Smooth muscle cell of the brain vasculature (primary cell): ENCODE measurements at places on chromosomes 1 and 21.

GRCh38 chr1:206419783-206420182 is 50.5 kb upstream of the IKBKE start:
- no peak for DNase-seq

GRCh38 chr1:45666836-45667235 is 19.5 kb downstream of the GPBP1L1 start:
- no peak for DNase-seq

DNA sequence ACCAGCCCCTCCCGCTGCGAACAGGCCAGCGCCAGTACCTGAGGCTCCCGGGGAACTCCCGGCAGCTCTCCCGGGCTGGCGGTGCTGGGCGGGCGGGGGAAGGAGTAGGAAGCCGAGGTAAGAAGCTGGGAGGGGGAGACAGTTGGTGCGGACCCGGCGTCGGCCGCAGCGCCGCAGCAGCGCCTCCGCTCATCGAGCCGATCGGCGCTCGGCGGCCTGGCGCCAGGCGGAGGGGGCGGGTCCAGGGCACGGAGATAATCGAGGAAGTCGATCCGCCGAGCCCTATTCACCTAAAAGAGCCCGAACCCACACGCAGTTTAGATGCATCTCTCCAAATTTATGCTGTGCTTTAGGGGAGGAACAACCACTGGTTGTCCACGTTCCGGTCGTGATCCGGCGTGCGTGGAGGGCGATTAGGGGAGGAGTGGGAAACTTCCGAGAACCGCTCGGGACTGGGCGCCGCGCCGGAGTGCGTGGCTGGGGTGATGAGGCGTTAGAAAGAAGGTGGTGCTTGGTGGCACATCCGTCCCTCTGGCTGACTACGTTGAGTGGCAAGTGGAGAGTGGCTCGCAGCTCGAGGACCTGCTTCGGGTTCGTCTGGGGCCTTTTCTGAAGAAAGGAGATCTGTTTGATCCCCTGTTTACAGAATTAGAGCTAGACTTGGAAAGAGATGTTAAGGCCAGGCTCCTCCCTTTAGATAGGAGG is at the start of gene VAMP4:
TSS of gene VAMP4 (minus strand) at position 194 of the 705 bp plus-strand sequence. CDS start 3,651 bp downstream, outside the sequence.
- DNase-seq, result peak; percentile 59

DNA sequence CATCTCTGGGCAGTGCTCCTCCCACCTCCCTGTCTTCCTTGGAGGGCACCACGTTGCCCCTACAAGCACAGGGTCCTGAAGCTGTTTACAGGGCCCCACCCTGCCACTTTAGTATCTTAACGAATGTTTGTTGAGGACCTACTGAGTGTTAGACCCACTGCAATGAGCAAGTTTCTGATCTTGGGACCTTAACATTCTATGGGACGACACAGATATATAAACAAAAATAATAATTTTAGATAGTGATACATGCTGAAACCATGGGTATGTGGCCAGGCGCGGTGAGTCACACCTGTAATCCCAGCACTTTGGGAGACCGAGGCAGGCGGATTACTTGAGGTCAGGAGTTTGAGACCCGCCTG is 10.1 kb downstream of the ENTREP3 start:
- DNase-seq, result no peak

- DNase-seq, result no peak
Measured at GRCh38 chr21:41290106-41290799, 26.3 kb upstream of the FAM3B start.

DNA sequence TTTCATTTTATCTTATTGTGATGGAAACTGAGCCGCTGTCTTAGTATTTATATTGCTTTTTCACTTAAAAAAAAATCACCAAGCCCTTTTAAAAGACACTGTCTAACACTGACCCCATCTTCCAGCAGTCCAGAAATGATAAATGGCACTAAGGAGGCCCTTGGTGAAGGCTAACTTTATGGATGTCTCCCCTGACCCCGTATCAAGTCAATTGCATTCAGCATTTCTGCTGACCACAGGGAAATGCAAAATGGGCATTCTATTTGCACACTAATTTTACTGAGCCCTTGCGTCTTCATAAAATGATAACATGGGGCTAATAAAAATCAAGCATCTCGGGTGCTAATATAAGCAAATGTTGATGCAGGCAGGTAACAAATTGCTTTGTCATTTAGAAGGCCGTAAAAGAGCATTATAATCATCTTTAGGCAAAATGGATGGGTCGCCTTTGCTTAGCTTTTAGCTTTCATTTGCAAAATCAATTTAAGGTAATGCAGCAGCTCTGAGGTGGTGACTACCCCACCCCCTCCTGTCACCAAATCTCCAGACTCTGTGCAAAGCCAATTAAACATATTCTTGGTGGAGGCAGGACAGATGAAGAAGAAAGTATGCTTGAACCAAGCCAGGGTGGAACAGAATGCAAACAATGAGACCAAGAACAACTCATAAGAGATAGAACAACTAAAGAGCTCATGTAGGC is 110.8 kb downstream of the BEND5 start:
- DNase-seq, result no peak

DNA sequence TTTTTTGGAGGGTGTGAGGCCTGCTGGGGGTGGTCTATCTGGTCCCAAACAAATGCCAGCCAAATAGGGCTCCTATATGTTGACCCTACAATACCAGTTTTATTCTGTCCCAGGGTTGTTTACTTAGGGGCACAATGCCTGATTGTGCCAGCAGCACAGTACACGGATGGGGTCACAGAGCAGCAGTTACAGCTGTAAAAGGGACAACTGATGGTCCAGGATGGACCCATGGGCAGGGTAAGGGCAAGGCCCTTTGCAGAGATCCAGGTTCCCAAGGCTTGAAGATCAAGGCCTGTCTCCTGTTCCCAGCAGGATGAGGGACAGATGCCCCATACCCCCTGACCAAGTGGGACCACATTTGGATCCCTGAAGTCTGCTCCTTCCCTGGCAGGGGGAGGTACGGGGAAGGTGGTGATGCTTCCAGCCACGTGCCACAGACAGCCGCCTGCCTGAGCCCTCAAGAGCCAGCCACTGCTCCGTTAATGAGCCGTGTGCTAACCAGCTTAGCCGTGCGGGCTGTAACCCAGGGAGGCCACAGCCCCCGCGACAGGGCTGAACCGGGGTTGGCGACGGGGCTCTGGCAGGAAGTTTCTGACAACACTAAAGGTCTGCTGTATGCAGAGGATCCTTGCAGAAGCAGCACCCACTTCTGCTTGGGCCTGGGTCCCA is 18.2 kb downstream of the SLC6A9 start:
- DNase-seq, result no peak

DNA sequence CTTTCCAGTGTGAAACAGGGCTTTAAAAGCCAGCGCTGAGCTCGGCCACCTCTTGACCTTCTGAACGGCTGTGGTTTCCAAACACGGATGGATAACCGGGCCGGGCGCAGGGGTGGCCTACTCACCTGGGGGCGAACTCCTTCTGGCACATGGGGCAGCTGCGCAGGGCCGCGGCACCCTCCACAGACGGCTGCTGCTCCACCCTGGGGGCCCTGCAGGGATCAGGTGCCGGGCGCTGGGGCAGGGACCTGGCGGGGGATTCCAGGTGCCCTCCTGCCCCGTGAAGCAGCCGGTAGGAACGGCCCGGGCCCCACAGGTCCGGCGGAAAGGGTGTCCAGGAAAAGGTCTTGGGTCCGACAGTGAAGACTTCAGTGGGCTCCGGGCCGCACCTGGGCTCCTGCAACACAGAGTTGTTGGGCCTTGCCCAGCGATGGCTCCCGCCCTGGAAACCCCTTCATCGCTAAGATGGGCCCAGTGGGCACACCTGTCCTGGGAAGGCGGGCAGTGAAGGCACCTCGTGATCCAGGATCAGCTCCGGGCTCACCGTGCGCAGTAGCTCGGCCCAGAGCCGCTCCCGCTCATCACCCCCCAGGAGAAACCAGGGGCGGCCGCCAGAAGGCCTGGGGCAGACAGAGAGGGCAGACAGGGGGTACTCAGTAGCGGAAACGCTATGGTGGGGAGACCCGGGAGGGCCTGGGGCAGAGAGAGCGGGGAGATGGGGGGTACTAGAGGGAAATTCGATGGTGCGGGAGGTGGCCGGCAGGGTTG is 874 bp downstream of the FAAP20 start:
- no peak for DNase-seq

- DNase-seq, result no peak
Measured at GRCh38 chr1:223712850-223713474, 623 bp downstream of the CAPN2 start.

DNA sequence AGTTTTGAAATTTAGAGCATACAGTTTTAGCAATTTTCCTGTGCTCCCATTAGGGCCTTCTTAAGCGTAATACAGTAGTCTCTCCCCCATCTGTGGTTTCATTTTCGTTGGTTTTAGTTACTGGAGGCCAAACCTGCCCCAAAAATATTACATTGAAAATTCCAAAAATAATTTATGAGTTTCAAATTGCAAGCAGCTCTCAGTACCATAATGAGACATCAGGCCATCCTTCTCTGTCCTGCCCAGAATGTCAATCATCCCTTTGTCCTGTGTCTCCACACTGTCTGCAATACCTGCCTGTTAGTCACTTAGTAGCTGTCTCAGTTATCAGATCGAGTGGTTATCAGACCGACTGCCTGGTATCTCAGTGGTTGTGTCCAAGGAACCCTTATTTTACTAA is 45.4 kb downstream of the ADSS2 start:
- no peak for DNase-seq

- peak; percentile 44 for DNase-seq
Measured at GRCh38 chr1:167555971-167556714, 2.6 kb upstream of the CREG1 start.

DNA sequence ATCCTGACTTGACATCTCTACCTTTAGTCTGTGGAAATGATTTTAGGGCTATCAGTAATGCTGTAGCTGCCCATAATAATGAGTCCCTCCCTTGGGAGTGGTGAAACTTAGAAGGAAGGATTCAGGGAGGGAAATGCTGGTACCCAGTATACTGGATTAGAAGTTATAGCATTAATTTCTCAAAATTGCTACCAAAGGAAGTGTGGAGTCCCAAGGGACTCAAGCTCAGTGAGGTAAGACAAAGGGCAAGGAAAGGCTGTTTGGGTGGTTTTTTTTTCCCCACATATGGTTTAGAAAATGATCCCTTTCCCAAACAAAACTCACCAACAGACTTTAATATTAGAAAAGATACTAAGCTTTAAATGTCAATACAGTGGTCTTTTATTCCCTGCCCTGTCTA is 99.9 kb downstream of the CD247 start:
- no peak for DNase-seq
